Cardiac fibroblast (primary cell): ENCODE measurements at places on chromosomes 5 and 9.

DNA sequence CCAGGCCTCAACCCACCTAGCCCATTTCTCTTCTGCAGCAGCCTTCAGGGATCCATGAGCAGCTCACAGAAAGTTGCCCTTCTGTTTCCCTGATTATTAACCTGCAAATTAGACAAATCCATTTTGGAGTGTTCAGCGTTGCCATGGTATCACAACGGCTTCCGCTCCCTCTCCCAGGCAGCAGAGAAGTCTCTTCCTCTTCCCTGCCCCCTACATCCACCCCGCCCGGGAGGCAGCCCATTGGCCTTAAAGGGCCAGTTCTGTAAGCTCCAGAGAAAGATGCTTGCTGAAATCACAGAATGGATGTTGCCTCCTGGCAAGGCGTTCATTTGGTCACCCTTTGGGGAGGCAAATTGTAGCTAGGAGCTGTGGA lies 47.7 kb upstream of the BOD1 start:
- peak; percentile 64 for DNase-seq

DNA sequence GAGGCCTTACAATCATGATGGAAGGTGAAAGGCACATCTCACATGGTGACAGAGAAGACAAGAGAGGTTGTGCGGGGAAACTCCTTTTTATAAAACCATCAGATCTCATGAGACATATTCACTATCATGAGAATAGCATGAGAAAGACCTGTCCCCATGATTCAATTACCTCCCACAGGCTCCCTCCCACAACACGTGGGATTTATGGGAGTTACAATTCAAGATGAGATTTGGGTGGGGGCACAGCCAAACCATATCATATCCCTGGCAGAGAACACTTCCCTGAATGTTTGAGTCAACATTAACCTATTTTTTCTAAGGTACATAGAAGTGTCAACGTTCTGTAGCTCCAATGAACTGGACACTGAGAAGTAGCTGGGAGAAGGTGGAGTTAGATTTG lies 280.9 kb downstream of the NFIB start:
- no peak for DNase-seq

DNA sequence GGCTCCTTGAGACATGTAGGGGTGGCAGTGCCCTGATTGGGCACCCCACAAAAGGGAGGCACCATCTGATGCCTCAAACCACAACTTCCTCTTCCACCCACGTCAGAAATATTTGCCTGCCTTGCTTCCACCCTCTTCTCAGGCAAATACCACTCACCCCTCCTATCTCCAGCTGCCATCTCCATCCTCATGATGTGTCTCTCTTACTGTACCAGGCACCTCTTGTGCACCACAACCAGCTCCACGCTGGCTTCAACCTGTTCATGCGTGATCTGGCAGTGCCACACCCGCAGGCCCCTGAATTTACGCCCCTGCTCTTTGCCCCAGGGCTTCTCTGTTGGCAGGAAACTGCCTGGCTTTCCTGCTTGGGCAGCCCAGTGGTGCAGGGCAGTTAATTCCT lies 87.8 kb upstream of the HSPA9 start:
- DNase-seq: no peak

GRCh38 chr9:120773256-120773655 lies 20.0 kb downstream of the FBXW2 start:
- no peak for DNase-seq

GRCh38 chr5:76225336-76225735 lies 142.2 kb downstream of the SV2C start:
- DNase-seq: no peak

GRCh38 chr9:128072144-128073021 lies 4.4 kb downstream of the SLC25A25 start:
- DNase-seq: peak; percentile 87

- DNase-seq: peak; percentile 24
These were observed 13.8 kb upstream of the PLCXD3 start for GRCh38 chr5:41524174-41524573.

- no peak for DNase-seq
These were observed 108.7 kb downstream of the RGS3 start for GRCh38 chr9:113572076-113572861.

GRCh38 chr5:156589946-156590216 lies 260.2 kb upstream of the PPP1R2B start:
- no peak for DNase-seq

- no peak for DNase-seq
These were observed 332.6 kb upstream of the PDE4D start for GRCh38 chr5:60226128-60226527.

- DNase-seq: peak; percentile 12
These were observed 617 bp downstream of the PPP6C start for GRCh38 chr9:125189011-125189360.

- no peak for DNase-seq
These were observed 414.6 kb downstream of the BNC2 start for GRCh38 chr9:16455842-16456241.

DNA sequence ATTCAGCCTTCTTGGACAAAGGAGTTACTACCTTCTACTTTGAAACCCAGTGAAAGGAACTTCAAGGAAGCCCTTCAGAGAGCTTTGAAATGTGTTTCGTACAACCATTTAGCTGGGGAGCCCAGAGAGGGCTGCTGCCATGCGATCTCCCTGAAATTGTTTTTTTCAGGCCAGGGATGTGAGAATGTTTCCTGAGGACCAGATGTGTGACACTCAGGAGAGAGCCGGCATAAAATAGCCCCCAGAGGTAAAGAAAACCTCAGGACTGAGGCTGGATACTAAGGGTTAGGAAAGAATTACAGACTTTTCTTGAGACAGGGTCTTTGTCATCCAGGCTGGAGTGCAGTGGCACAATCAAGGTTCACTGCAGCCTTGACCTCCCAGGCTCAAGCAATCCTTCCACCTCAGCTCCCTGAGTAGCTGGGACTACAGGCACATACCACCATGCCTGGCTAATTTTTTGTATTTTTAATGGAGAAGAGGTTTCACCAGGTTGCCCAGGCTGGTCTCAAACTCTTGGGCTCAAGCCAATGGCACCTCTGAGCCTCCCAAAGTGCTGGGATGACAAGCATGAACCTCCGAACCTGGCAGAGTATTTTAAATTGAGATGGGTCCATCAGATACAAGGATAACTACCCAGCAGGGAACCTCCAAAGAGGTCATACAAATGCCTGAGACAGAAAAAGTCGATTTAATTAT lies 8.4 kb downstream of the RPL37 start:
- no peak for DNase-seq

GRCh38 chr9:91159664-91160121 lies 202.0 kb downstream of the AUH start:
- peak; percentile 39 for DNase-seq

- no peak for DNase-seq
These were observed 346.4 kb downstream of the ARL15 start for GRCh38 chr5:53963958-53964357.

DNA sequence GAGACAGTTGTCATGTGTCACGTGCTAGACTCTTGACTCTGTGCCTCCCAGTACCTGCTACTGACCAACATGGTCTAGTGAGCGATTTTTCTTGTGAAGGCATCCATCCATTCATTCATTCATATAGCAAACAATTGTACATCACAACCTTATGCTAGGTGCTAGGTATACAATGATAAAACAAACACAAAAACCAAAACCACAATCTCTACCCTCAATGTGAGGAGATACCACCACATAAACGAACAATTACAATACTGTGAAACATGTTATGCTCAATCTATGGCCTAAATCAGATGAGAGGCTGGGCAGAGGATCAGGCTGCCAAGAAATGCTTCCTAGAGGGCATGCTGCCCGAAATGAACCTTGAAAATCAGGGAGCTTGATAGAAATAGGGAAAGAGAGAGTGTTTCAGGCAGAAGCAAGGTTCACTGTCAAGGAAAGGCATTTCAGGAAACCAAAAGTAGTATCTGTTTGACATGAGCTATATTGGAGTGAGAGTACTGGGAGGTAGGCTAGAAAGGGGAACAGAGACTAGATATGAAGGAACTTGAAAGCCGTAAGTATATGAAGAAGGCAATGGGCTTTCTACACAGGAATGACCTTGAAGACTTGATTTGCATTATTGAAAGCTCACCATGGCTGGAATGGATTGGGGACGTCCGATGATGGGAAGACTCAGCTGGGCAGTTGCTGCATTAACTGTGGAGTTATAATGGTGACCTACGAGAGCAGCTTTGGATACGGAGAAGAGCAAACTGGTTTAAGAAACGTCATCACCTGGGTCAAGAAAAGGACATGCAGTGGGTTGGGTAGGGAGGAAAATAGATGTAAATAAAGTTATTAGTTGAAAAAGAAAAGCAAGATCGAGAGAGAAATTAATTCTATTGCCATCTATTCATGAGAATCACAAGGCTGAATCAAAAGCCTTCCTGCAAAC lies 90.1 kb downstream of the THBS4 start:
- DNase-seq: no peak

GRCh38 chr9:69130456-69131441 lies 43.3 kb upstream of the TJP2 start:
- DNase-seq: peak; percentile 84

GRCh38 chr5:132673939-132674630 lies at the start of gene IL4:
IL4 (plus strand) TSS chr5:132673989; CDS start chr5:132674051, 62 bp downstream.
- DNase-seq: no peak

GRCh38 chr5:14272548-14273205 lies 129.5 kb downstream of the TRIO start:
- DNase-seq: no peak

GRCh38 chr9:72169178-72169577 lies 19.9 kb downstream of the GDA start:
- DNase-seq: no peak

GRCh38 chr5:7398596-7399280 lies 2.8 kb downstream of the ADCY2 start:
- DNase-seq: no peak

- DNase-seq: no peak
These were observed 21.7 kb downstream of the GM2A start for GRCh38 chr5:151274666-151275065.

DNA sequence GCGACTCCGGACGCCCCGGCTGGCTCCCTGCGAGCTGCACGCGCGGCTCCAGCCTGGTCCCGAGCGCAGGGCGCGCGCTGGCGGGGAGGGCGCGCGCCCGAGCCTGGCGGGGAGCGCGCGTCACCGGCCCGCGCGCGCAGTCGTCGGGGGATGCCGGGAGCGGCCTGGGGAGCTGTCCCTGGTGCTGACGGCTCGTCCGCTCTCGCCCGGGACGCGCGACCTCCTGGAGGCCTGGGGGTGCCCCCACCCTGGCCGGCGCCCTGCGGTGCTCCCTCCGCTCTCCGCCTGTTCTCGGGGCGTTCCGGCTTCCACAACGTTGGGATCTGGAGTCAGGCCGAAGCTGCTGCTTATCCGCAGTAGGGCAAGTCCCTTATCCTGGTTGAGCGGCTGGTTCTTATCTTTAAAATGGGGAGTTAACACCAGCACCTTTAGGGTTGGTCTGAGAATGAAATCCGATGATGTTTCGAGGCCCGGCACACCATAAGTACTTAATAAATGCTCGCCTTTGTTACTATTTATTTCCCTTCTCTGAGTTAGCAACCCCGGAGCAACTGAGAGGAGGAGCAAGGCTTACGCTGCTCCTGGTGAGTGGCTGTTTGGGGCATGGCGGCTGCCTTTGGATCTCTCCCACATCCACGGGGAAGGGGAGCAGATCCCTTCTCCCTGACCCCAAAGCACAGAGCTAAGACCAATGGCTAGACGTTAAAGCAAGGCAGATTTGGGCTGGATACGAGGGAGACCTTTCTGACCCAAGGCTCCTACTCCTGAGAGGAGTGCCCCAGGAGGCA lies at the start of gene FAM163B:
FAM163B (minus strand) TSS at position 79 of the 788 bp plus-strand sequence. CDS start 29,166 bp downstream, outside the sequence.
- DNase-seq: peak; percentile 59

- no peak for DNase-seq
These were observed 106.4 kb downstream of the ZSWIM6 start for GRCh38 chr5:61438298-61438970.

DNA sequence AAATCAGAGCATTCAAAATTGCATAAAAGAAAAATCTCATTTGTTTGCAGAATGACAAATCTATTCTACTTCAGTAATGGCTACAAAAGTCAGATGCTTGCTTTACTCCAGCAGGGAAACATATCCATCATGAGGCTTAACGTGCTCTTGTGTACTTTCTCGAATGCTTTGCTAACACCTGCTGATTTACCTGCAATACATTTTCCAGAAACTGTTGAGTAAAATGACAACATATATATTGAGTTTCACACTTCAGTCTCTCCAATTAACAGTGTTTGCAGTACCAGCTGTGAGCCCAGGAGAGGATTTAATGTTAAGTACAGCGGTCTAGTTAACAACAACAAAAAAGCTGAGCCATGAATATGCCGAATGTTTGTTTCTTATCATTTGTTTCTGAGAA lies 391.5 kb upstream of the SMC2 start:
- DNase-seq: no peak

DNA sequence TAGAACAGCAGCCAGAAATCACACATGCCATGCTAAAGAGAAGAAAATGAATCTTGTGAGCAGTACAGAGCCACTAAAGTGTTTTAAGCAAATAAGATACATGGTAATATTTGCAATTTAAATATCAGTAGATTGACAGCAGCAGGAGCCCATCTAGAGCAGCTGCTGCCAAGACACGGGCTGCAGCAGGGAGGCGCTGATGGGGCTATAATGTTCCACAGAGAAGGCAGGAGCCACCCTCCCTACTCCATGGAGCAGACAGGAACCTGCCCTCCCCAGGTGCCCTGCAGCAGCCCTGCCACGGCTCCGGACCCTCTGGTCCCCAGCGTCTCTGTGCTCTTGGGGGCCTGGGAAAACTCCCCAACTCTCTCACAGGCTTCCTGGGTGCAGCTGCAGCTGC lies 224.1 kb upstream of the ISL1 start:
- DNase-seq: no peak

DNA sequence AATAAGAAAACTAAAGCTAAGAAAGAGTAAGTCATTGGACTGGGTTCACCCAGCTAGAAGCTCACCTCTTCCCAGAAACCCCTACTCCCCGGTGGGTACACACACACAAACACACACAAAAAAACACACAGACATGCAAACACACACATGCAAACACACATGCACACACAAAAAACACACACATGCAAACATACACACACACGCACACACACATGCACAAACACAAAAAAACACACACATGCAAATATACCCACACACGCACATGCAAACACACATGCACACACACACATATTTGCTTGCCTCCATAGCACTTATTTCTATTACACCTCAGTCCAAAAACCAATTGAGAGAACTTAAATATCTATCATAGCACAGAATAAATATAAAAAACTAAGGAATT lies 26.1 kb downstream of the RETREG1 start:
- no peak for DNase-seq

DNA sequence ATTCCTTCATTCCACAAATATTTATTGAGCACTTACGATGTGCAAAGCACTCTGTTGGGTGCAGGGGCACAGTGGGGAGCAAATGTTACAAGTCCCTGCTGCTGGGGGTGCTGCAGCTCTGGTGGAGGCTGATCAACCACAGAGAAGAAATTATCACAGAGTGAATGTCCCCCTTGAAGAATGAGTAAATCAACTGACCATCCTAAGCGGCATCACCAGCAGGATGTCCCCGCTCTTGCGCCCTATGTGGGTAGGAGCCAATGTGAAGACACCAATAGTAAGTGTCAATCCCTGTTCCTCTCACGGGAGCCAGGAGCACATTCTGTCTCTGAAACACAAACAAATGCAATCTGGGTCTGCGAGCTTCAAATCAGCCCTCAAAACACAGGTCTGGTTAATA lies 47.4 kb upstream of the TBC1D9B start:
- DNase-seq: no peak
